Stimulated activated CD4-positive, alpha-beta T cell treated with anti-CD3 and anti-CD28 coated beads, TNF-alpha, amount 100 ng/mL, for 48 hours (primary cell): ENCODE measurements at places on chromosomes 16 and 17.

DNA sequence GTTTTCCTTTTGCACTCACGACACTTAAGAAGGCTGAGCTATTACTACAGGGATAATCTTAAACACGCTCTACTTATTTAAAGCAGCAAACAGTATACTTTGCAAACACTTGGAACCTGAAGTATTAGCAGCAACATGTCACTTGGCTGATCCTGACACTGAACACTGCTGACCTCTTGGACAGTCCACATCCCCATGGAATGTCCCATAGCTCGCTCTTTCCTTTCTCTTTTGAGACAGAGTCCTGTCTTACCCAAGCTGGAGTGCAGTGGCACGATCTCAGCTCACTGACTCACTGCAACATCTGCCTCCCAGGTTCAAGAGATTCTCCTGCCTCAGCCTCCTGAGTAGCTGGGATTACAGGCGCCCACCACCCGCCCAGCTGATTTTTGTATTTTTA is 26.4 kb downstream of the SMYD4 start:
- DNase-seq = no peak

GRCh38 chr17:45677770-45678169 is 106.3 kb upstream of the CRHR1 start:
- DNase-seq = no peak

DNA sequence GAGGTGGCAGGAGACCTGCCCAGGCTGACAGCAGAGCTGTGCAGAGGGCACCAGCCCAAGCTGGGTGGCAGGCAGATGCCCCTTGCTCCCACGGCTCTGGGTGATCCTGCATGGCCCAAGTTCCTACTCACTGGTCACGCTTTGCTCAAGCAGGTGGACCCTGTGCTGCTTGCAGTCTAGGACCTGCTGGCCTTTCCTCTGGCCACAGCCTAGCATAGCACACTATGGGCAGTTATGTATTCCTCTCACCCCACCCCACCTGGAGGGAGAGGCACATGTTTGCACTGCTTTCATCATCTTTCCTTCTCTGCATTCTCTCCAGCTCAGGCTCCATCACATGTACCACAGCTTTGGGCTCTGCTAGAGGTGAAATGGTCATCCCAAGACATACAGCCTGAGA is 19.6 kb upstream of the SREBF1 start:
- no peak for DNase-seq

DNA sequence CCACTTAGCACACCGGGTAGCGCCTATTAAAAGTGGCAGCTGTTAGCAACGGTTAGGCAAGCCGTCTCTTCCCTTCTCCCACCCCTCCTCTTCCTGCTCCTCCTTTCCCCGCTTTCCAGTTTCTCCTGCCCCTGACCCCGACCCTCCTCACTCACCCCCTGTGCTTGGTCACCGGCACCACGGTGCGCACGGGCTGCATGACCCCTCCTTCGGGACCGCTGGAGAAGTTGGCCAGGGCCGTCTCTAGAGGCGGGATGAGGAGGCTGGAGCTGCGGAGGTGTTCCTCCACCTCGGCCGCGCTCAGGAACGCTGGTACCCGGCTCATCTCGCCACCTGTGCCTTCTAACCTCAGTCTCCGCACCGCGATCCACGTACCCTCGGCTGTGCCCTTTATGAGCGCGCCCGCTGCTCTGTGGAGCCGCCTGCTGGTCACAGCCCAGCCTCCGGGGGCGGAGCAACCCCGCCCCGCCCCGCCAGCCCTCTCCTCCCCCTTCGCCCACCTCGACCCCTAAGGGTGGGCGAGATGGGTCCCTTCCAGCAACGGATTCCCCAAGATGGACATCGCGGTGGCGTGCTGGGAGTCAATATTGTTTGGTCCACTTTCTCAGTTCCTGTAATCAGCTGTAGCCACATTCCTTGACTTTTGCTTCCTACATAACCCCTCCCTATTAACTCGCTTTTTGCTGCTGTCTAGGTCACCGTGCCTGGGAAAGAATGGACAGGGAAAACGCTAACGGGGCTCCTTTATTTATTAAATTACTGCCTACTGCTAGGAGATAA is at the start of gene CRYM:
TSS of gene CRYM (minus strand) at position 364 of the 780 bp plus-strand sequence. CDS start at position 325, 39 bp downstream.
- peak; percentile 29 for DNase-seq
